HCT116 (cell line): ENCODE measurements at places on chromosomes 7 and 10. TPM values are rescaled to one million over a fixed set of nuclear protein-coding genes. Genes with fewer than 3 reads are reported as not detected.

GRCh38 chr7:47535704-47536628, 45.9 kb downstream of the TNS3 start:
- DNase-seq = no peak

The POU6F2 gene
- total RNA-seq = 0.27 TPM

DNA sequence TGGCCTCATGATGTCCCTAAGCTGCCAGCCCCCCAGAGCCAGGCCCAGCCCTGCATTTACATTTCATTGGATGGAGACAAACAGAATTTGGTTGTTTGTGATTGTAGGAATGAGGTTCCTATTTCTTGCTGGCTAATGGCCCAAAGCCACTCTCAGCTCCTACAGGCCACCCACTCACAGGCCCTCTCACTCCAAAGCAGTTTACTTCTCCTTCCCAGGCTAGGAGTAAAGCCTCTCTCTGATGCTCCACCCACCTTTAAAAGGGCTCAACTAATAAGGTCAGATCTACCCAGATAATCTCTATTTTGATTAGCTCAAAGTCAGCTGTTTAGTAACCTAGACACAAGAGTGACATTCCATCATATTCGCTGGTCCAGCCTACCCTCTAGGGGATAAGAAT, 11.2 kb upstream of the CUZD1 start:
- DNase-seq = no peak

The HSPA14 gene
- total RNA-seq = 19.9 TPM

DNA sequence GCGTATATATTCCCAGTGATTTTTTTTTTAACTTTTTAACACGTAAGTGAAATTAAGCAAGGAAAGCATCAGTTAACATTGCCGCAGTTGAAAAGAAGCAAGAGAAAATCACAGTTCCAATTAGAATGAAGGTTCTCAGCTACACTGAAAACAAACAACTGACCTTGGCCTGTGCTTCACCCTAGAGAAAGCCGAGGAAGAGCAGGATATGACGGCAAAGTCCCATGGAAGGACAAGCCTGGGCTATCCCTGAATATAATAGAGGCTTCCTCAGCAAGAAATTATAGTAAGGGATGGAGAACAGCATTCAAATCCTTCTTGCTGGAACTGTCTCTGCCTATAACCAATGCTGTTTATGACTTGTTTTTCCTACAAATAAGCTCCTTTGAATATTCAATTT, 83.0 kb upstream of the INHBA start:
- no peak for DNase-seq

- no peak for DNase-seq
These were observed 3.4 kb downstream of the PDE6C start for GRCh38 chr10:93615576-93616235.

GRCh38 chr10:103416436-103417147, 20.2 kb downstream of the PDCD11 start:
- peak; percentile 58 for DNase-seq

The YKT6 gene
- total RNA-seq = 84.8 TPM

The FAM180A gene
- total RNA-seq = 0.59 TPM

- DNase-seq = no peak
These were observed 11.3 kb downstream of the PLAU start for GRCh38 chr10:73922007-73922863.

The ASAH2 gene
- 10.7 TPM for total RNA-seq

DNA sequence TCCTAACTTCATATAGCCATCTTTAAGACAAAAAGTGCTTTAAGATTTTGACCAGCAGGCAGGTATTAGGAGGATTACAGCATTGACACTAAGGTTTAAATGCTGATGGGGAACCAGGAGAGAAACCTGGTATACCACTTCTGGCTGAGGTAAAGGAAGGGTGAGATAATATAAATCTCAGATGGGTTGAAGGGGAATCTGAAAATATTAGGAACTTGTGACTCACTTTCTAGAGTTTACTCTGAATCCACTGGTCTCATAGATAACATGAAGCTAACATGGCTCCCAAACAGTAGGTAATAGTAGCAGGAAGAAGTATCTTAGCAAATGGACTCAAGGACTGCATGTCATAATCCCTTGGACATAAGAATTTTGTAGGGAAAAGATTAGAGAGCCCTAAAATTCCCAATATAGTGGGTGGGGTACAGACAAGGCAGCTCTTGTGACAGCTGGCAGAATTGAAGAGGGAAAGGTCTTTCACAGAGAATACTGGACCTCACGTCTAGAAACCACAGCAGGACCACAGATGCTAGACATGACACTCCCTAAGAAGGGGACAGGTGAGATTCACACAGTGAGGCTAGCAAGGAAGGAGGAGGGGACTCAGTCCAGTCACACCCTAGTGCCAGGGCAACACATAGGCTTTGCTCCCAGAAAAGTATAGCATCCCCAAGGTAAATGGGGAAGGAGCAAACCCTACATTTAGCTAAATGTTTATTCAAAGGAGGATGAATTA, 3.5 kb downstream of the PTTG1IP2 start:
- no peak for DNase-seq

The PTPRN2 gene
- 2.1 TPM for total RNA-seq
